ENCODE measurements at places on chromosomes 2 and 18.

DNA sequence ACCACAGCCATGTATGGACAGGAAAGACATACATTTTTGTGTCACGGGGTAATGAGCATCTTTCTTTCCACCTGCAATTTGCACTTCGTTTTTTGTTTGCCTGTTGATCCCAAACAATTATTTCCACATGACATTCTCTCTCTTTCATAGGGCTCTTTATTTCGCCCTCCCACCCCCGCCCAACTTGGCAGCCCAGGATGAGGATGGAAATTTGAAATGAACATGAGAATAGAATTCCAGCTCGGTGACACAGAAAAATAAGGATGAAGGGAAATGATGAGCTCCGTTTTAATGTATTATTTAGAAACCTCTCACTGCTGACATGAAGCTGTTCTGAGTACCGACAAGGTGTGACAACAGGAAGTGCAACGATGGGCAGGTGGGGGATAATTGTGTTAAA lies 443.3 kb downstream of the SOCS6 start:
- DNase-seq: no peak

GRCh38 chr18:62606106-62606505 lies 83.3 kb downstream of the ZCCHC2 start:
- DNase-seq: no peak

DNA sequence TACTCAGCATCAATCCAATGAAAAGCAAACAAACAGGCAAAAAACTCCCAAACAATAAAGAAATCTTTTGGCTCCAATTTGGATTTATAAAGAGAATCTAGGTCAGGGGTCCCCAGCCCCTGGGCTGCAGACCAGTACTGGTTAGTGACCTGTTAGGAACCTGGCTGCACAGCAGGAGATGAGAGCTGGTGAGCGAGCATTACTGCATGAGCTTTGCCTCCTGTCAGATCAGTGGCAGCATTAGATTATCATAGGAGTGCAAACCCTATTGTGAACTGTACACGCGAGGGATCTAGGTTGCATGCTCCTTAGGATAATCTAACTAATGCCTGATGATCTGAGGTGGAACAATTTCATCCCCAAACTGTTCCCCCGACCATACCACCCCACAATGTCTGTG lies 102.2 kb downstream of the KIAA1328 start:
- no peak for DNase-seq

- no peak for DNase-seq
These were observed 980.1 kb upstream of the POU3F3 start for GRCh38 chr2:103873716-103874351.

DNA sequence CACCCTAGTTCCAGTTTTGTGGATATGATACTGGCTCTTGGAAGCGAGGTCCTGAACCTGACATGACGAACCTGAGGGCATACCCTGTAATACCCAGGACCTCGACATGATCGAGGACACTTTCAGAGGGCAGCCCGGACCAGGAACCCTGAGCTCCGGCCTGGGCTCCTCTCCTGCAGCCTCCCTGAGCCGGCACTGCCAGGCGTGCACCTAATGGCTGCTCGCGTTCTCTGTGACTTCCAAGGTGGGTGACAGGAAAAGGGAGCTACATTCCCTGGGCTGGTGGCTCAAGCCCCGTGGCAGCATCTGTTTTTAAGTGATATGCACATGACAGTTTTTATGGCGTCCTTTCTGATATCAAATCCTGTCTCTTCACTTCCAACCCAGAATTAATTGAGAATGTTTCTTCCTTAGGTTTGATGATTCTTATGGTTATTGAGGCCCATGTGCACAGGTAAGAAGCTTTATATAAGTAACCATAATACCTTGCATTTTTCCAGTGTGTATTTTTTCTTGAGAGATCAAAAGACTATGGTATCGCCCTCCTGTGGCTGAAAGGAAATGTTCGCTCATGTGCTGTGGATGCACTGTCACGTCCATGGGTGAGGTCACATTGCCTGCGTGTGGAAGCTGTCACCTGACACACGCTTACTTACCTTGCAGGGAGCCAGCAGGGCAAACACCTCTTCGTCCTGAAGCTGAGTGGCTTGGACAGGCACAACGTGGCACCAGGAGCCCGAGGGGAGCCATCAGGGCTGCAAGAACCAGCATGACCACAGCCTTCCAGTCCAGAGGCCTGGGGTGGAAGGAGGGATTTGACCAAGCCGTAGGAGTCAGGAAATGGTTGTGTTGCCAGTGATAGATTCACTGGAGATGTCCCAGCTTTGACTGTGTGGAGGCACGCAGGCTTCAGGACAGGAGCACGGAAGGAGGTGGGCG lies 367.4 kb upstream of the MYT1L start:
- no peak for DNase-seq

Data from caudate nucleus (tissue), 63 donors.